ENCODE measurements at places on chromosomes 6 and 20.

- DNase-seq: no peak
These were observed 286.9 kb upstream of the BMP2 start for GRCh38 chr20:6480328-6481200.

GRCh38 chr20:35144694-35145093 is 2.4 kb downstream of the EDEM2 start:
- DNase-seq: peak; percentile 92

- DNase-seq: no peak
These were observed 48.0 kb downstream of the GCLC start for GRCh38 chr6:53496797-53497375.

GRCh38 chr6:35359744-35360348 is 17.5 kb downstream of the PPARD start:
- no peak for DNase-seq

DNA sequence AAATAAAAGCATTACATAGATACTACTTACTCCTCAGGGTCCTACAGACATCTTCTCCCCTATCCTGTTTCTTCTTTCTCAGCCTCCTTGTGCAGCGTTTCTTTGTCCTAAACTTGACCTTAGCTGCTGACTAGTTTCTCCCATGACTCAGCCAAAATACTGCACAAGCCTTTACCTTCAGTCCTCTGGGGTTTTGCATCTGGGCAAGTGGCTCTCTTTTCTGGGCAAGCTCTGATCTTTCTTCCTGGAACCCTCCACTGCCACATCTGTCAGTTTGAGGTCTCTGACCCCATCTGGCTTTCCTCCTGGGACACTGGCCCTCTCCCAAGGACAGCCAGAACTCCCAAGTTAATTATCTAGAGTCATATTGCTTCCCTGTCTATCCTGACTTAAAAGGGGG is 838.4 kb downstream of the DHX35 start:
- no peak for DNase-seq

DNA sequence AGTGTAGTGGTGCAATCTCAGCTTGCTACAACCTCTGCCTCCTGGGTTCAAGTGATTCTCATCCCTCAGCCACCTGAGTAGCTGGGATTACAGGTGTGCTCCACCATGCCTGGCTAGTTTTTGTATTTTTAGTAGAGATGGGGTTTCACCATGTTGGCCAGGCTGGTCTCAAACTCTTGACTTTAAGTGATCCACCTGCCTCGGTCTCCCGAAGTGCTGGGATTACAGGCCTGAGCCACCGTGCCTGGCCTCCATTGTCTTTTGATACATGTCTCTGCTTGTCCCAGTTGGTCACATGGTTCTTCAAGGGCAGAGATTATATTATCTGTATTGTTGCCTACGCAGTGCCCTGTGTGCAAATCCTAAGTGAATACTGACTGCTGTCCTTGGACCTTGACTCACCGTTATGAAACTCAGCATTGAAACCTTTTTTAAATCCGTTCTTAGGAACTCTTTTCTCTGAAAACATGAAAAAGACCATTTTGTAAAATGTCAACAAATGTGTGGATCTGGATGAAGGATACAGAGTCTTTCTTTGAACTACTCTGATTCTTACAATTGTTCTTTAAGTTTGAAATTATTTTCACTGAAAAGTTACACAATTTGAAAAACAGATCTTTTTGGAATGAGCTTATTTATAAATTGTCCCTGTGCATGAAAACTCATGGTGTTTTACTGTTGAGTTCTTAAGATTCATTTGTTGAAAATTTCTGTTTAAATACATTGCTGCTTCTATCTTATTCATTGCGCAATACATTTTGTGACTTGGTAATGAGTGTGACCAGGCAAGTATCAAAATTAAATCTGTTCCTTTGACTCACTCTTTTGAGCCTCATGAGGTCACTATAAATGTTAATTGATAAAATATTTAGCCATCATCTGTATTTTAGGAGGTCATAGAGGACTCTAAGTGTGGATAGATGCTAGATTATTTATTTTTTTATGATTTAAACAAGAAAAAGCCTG is 293.5 kb downstream of the UTRN start:
- no peak for DNase-seq

DNA sequence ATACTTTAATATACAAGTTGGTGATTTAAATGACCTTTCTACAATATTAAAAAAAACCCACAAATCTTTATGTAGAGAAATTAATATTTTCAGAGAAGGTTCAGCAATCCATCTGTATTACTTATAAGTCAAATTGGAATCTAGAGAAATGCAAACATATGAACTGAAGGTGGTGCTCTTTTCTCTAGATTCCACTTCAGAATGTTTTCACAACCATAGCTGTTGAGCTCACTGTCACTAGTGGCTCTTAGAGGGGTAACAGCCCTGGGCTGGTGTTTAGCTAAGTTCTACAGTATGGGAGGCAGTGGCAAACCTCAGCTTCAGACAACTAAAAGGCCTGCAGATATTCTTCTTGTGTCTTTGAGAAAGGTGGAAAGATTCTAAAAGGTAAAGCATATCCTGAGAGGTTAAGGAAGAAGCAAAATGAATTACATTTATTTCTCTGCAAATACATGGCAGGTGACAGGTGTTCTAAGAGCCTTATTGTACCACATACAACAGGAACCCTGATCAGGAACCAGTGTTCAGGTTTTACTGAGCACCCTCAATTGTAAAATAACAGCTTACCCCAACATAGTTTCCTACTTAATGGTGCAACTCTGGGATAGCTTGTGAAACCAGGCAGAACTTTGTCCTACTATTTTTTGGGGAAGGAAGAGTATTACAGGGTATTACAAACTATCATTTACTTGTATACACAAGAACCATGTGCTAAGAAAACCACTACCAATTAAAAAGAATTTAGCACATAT is 56.6 kb upstream of the SAMHD1 start:
- DNase-seq: peak; percentile 65

GRCh38 chr6:102127253-102127652 is 733.7 kb downstream of the GRIK2 start:
- no peak for DNase-seq

GRCh38 chr6:145329257-145329656 is 406.1 kb downstream of the EPM2A start:
- no peak for DNase-seq

GRCh38 chr20:10465135-10465534 is 30.0 kb downstream of the SLX4IP start:
- no peak for DNase-seq

DNA sequence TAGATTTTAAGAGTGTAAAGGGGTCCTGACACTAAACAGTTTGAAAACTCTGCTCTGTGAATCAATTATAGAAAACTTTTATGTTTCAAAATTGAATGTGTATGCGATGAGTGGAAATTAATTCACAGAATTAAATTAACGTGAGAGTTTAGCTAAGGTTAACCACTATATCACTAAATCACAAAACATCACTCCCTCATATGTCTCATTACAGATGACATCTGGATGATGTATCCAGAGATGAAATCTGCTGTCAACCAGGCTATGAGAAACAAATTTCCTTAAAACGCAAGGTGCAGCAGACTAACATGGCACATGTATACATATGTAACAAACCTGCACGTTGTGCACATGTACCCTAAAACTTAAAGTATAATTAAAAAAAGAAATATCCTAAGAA is 27.3 kb downstream of the PRSS35 start:
- no peak for DNase-seq

DNA sequence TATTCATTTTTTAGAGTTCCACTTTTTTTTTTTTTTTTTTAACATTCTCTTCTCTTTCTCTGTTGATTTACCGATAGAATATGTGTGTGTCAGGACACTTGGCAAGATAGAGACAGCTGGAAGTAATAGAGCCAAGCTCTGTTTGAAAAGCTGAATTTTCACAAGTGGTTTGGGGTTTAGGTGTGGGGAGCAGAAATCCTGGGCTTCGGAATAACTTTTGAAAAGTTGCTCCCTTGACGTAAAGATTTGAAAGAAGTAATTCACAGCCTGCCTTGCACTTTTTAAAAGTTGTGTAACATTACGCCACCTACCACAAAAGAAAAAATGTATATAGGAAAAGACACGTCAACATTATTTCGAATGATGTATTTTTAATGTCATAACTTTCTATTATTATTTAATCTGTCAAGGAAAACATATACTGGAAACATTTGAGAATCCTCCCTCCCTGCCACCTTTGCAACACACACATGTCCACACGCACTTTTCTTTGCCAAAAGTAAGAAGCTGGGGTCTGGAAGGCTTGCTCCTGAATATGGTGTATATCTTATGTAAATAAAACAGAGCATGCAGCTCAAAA is 917.9 kb downstream of the KIF16B start:
- DNase-seq: no peak

DNA sequence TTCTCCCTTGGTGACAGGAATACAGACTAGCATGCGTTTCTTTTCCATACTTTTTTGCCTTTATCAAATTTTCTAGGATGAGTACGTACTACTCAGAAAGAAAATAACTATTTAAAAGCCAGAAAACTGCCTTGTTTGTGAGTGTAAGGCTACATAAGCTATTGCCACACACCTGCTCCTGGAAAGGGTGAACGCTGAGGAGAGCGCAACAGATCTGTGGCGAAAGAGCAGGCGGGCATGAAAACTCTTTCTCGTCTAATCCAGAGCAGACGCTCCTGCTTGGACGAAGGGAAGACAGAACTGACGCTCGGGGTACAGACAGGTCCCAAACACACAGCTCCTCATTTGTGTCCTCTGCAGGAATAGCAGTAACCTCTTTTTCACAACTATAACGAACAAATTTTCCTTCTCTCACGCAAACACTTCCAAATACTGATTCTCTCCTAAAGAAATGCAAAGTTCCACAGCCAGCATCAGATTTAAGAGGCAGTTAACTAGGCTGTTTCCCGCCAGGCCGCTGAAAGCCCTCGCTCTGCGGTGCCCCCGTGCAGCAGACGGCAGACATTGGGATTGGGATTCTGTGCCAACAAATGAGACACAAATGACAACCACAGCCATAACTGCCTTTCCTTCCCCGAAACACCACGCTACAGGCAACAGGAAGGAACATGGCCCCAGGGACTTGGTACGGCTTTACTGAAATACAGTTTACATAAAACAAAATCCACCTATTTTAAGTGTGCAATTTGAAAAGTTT is 20.0 kb downstream of the TAF4 start:
- DNase-seq: no peak

GRCh38 chr6:36075656-36076055 is 48.0 kb downstream of the MAPK14 start:
- DNase-seq: no peak

GRCh38 chr6:157954150-157955117 is 27.2 kb upstream of the SYNJ2 start:
- DNase-seq: no peak

DNA sequence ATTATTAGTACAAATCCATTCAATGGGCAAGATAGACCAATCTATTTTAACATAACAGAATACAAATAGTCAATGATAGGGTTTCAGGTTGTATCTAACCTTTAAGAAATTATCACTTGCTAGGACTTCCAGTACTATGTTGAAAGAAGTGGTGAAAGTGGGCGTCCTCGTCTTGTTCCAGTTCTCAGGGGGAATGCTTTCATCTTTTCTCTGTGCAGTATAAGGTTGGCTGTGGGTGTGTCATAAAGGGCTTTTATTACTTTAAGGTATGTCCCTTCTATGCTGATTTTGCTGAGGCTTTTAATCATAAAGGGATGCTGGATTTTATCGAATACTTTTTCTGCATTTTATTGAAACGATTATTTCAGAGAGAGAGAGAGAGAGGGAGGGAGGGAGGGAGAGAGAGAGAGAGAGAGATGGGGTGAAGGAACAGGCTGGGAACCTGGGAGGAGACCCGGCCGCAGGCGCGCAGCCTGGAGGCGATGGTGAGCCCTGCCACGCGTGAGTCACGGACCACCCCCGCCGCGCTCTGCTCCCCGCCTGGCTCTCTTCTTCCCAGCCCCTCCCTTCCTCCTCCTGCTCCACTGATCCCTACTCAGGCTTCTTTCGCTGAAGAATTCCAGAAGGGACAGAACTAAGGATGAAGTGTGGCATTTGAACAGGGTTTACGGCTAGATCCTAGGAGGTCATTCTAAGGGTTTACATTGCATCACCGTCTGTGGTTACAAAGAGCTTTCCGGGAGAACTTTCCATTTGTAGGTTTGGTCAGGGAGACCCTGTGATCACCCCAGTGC is 45.5 kb upstream of the HLA-E start:
- no peak for DNase-seq

DNA sequence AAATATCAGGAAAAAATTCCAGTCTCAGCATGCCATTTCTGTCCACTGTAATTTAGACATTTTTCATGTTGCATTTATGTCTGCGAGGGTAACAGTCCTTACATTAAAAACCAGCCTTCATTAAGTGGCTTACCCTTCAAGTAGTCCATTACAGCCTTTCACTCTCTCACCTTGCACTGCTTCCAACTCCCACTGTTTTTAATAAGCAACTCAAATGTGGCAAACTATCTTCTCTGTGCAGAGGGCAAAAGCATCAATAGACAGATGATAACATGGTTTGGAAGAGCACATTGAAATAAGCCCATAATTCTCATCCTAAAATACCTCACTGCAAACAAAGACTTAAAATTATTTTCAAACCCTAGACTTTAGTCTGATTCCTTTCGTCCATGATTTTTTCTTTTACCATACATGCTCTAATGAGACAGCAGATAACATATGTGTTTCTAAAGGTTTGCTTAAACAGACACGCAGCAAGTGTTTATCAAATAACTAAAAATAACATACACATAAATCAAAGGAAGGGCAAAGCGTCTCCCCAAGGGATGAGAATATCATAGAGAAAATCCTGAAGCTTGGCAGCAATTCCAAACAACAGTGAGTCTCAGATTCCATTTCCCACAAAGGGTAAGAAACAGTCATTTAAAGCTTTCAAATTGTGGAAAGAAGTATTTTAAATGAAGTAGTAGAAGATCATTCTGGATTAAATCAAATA is 130.4 kb downstream of the PTPRK start:
- no peak for DNase-seq

DNA sequence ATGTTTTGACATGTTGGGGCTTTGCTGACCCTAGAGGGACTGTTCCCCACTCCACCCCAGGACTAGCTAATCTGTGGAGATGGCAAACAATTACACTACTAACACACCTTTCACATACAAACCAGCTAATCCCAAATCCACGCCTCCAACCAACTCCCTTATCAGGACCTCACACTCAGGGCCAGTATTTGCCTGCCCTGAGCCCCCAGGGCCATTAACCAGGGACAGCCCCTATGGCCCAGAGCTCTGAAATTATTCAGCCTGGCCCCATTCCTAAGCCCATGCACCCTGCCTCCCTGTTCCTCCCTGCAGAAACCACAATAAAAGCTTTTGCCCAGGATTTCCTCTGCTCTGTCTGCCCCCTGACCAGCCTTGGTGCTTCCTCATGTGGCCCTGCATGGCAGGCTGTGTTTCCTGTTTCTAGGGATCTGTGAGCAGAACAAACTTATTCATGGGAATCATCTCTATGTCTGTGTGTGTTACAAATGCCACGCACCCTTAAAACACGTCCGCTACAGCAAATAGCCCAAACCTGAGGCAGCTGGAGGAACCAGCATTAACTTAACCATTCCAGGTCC is 121.2 kb downstream of the PXDC1 start:
- DNase-seq: no peak

Data from AML-193 (cell line).